ENCODE measurements at places on chromosomes 2 and 18.

DNA sequence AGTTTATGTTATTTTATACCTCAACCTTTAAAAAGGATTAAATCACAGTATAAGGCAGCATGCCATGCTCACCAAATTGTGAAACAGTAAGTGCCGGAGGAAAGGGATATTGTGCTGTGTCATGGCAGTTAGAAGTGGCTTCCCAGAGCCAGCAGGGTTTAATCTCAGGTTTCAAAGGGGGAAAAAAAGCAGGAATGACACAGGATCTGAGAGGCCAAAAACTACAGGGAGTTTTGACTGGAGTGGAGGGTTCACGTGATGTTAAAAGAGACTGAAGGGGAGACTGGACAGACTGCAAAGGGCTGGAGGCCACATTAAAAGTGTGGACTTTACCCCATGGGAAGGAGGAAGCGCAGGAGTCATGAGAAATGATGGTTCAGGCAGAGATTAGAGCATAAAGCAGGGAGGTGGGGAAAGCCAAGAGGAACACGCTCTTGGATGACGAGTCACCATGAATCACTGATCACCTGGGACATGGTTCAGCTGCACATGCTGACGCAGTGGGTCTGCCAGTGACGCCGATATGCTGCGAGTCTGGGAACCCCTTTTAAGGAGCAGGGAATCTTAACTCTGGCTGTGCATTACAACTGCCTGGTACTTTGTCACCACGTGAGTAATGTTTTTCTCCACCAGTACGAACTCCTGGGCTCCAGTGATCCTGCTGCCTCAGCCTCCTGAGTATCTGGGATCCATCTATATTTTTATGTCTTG, 6.1 kb downstream of the CHMP1B start:
- no peak for DNase-seq

GRCh38 chr2:39851651-39852110, 72.6 kb upstream of the THUMPD2 start:
- no peak for DNase-seq

GRCh38 chr2:20534913-20535801, 88.3 kb downstream of the RHOB start:
- DNase-seq: no peak

GRCh38 chr2:119155633-119156032, 2.9 kb downstream of the C1QL2 start:
- no peak for DNase-seq

GRCh38 chr2:138502255-138503086, 901 bp downstream of the SPOPL start:
- no peak for DNase-seq

GRCh38 chr18:79935925-79936324, 15.5 kb downstream of the SLC66A2 start:
- DNase-seq: no peak
